ENCODE measurements at places on chromosomes 16 and 17.
A peak's percentile ranks its signal among the peaks of the same experiment; 100 is the strongest.

DNA sequence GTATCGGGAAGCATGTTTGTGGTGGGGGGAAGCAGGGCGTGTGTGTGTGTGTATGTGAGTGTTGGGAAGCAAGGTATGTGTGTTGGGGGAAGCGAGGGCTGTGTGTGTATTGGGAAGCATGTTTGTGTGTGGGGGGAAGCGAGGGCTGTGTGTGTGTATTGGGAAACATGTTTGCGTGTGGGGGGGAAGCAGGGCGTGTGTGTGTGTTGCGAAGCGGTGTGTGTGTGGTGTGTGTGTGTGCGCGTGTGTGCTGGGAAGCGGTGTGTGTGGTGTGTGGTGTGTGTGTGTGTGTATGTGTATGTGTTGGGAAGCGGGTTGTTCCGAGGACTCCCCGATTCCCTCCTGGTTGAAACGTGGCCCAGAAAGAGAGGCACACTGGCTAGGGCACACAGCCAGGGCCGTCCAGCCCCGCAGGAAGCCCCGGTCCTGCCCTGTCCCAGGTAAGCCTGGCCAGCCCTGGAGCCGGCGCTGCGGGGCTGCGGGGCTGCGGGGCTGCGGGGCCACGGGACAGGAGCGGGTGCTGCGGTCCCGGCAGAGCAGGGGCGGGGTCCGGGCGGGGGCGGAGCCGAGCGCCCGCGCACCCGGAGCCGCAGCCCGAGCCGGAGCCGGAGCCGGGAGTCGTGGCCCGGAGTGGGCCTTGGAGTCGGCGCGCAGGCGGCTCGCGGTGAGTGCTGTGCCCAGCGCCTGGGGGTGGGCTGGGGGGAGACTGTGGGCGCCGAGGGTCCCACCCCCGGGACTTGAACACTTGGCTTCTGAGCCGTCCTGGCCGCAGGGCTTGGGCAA is at the start of gene NOD2:
TSS of gene NOD2 (plus strand) at position 608 of the 783 bp plus-strand sequence. CDS start 5,890 bp downstream, outside the sequence.
- peak; percentile 19 for DNase-seq

DNA sequence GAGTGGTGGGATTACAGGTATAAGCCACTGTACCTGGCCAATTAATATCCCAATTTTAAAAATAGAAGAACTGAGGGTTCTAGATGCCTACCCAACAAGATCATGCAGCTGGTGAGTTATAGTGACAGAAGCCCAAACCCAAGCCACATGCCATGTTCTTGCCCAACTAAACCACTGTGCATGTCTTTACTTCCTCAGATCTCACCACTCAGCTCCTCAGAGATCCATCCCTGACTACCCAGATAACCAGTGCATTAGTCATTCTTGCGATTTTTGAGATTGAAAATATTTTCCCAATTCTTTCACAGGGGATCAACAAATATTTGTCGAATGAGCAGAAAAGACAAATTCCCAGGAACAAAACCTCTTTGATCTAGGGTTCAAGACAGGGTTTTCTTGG is 303.1 kb downstream of the CBLN1 start:
- DNase-seq = no peak

GRCh38 chr17:12318571-12319266 is 298.0 kb downstream of the MAP2K4 start:
- no peak for DNase-seq

DNA sequence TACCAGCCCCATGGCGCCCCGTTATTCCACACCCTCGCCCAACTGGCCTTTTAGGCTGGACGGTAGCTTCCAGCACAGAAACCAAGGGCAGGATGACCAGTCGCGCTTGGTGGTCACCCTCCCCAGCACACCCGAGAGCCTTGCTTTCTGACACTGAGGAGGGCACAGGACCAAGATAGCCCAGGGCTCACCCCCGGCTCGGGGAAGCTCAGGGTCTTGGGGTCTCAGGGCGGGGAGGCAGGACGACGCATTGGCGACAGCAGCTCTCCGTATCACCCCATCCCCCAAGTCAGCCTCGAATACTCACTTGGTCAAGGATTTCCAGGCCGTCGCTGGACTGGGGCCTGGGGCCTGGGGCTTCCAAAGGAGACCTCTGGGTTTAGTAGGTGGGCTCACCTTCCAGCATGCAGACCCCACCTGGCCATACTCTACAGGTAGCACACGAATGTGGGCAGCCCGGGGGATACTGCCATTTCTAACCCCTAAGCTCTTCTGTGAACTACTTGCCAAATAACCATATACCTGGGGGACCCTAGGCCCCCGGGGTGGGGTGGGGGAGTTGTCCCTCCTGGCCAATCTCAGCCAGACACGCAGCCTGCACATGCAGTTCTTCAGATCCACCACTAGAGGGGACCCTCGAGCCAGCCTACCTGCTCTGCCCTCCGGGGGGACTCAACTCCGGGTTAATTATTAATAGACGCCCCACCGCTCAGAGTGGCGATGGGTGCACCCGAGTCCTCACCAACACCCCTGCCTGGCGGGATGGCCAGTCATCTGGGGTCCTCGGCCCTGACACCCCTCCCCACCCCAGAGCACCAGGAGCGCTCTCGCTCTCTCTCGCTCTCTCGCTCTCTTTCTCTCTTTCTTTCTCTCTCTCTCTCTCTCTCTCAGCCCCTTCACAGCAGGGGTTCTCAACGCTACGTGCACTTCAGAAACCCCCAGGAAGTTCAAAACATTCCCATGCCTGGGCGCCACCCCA is 30.0 kb downstream of the TBC1D16 start:
- DNase-seq = peak; percentile 58

DNA sequence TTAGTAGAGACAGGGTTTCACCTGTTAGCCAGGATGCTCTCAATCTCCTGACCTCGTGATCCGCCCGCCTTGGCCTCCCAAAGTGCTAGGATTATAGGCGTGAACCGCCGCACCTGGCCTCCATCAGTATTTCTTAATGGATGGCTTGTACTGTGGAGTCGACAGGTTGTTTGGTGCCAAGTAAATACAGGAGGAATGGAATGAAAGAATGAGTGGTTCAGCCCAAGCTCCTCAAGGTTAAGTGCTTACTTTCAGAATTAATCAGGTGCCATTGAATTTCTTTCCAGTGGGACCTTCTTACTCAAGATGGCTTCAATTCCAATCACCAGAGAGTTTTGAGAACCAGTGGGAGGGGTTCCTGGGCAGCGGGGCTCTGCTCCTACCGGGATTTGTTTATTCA is 25.0 kb downstream of the ALOX15 start:
- no peak for DNase-seq

GRCh38 chr17:75020331-75021110 is 8.1 kb downstream of the MRPL58 start:
- DNase-seq = no peak

DNA sequence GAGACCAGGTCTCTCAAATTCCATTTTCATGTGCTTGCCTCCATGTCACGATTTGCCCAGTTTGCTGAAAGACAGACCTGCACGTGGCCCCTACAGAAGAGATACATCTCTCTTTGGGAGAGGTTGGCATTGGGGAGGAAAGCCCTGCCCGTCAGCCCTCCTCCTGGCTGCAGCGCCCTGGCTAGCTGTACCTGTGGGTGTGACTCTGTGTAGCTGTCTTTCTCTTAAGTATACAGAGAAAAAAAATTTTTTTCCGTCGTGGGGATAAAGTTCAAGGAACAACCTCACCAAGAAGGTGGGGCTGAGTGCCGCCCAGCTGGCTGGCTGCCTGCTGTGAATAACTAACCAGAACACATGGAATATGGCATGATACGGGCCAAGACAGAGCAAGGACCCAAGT is 26.5 kb downstream of the TMEM98 start:
- no peak for DNase-seq

DNA sequence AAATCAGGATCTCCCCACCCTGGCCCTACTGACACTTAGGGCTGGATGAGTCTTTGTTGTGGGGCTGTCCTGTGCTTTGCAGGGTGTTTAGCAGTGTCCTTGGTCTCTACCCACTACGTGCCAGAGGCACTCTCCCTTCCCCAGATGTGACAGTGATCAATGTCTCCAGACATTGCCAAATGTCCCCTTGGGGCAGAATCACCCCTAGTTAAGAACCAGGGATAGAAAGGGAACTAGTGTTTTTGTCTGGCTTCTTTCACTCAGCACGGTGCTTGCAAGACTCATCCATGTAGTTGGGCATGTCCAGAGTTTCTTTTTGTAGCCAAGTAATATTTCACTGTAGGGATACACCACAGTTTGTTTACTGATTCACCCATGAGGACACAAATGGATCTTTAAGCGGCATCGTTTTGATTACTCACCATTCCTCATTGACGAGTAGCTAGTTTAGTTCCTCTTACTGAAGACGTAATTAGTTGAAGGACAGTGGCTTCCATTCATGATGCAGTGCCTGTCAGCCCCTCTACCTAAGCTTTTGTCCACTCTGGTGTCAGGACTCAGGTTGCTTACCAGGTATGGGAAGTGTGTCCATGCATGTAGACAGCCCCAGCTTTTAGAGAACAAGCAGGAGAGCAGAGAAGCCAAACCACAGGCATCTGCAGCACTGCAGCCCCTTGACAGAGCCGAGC is 26.0 kb upstream of the ITGB4 start:
- no peak for DNase-seq

- no peak for DNase-seq
Measured at GRCh38 chr16:73124665-73125375, 76.9 kb upstream of the ZFHX3 start.

GRCh38 chr17:10776381-10776780 is 27.5 kb downstream of the TMEM238L start:
- no peak for DNase-seq

Data from CD4-positive, alpha-beta T cell treated with Interleukin-6 at 100 ng/mL for 8 hours (primary cell).